Left renal cortex interstitium (tissue), 4 donors: ENCODE measurements at places on chromosomes 16 and 17. TPM values are rescaled to one million over a fixed set of nuclear protein-coding genes. Genes with fewer than 3 reads are reported as not detected.

The RPL19 gene
- polyA plus RNA-seq: 2,181 TPM

- DNase-seq: no peak
Observed at GRCh38 chr17:19486351-19487023, 47.2 kb upstream of the SLC47A1 start.

DNA sequence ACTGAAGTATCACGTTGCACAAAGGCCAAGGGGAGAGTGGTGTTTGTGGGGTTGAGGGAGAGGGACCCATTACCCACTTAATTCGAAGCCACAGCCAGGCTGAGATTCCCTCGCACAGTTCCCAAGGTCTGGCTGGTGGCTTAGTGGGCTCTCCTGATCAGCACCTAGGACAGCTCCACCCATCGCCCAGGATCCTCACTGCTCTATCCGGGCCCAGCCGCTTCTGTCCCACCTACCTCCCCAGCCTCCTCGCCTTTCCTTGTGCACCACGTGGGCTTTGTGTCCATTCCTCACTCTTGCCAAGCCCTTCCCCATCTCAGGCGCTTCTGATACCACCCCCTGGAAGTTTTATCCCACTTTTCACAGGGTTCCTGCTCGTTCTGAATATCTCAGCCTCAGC lies 163.5 kb downstream of the CCT6B start:
- peak; percentile 45 for DNase-seq

- no peak for DNase-seq
Observed at GRCh38 chr17:44529864-44530263, 26.7 kb upstream of the GPATCH8 start.

- DNase-seq: no peak
Observed at GRCh38 chr16:31438414-31438813, 4.2 kb downstream of the ZNF843 start.

DNA sequence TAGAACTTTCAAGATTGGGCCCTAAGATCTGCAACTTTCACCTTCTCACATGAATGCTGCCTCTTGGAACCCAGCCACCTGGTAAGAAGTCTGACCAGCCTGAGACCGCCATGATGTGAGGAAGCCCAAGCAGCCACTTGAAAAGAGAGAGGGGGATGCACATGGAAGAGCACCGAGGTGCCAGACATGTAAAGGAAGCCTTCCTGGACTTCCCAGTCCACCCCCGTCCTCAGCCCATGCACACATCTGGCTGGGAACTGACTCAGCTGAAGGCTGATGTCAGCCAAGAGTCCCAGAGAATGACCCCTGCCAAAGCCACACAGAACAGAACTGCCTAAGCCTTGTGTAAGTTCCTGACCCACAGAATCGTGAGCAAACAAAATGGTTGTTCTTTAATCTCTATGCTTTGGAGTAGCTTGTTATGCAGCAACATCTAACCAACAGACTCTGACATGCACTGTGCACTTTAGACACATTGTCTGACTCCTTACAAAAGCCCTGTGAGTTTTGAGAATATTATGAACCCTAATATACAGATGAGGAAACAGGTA lies 86.7 kb downstream of the RMI2 start:
- DNase-seq: no peak

GRCh38 chr16:27232061-27232900 lies 29.0 kb downstream of the KDM8 start:
- DNase-seq: no peak

The CES5A gene
- 0.09 TPM for polyA plus RNA-seq

DNA sequence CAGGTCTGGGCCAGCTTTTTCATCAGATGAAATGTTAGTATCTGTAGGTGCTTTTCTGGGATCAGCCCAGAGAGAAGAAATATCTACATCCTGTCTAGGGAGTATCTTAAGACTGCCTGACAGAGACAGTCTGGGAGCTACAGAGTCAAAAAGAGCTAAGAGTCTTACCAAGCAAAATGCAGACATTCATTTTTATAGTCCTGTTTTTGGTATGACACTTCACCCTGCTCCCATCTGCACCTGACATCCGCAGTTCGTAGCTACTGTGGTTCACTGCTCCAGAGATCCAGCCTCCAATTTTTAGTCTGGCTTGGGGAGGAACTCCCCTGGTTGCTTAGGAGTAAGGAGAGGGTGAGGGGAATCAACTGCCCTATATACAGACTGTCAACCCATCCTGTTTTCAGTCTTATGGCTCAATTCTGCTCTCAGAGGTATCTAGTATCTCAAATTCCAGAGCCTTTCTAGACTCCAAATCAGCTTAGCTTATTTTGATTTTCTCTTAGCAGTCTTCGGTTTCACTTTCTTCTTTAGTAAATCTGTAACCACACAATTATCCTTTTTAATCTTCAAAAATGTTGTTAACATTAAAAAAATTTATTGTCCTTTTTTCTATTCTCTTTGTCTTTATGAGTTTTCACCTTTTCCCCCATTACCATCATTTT lies 97.8 kb downstream of the TMEM100 start:
- DNase-seq: no peak

The SLC22A31 gene
- 1.2 TPM for polyA plus RNA-seq

DNA sequence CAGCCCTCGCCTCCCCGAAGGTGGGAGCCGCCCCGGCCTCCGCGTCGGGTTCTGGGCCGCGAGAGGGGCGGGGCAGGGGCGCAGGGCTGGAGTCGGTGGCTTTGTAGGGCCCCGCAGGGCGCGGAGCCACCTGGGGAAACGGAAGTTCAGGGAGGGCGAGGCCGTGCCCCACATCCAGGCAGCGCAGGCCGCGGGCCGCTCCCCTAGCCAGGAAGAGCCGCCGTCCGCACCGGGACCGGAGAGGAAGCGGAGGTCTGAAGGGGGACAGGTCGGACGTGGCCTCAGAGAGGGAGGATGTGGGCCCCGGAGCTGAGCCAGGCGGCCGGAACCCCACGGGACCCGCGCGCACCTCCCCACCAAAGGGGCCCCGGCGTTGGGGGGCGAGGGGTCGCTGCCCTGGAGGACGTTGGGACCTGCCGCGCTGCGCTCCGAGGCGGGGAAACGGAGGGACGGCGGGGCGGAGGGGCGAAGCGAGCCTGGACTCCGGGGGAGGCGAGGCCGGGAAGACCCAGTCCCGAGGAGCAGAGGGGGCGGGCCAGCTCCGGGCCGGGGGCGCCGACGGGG lies 482 bp upstream of the SLC16A3 start:
- DNase-seq: no peak

DNA sequence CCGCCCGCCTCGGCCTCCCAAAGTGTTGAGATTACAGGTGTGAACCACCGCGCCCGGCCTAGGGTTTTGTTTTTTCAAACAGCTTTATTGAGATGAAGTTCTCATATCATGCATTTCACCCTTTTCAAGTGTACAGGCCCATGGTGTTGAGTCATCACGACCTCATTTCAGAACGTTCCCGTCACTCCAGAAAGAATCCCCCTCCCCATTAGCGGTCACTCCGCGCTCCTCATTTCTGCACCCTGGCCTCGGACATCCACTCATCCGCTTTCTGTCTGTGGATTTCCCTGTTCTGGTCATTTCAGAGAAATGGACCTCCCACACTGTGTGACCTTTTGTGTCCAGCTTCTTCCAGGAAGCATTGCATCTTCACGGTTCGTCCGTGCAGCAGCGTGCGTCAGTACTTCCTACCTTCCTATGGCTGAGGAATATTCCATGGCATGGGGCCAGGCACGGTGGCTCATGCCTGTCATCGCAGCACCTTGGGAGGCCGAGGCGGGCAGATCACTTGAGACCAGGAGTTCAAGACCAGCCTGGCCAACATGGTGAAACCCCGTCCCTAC lies 135.2 kb upstream of the GSE1 start:
- no peak for DNase-seq

The MMD gene
- 23.4 TPM for polyA plus RNA-seq

- no peak for DNase-seq
Observed at GRCh38 chr16:51154271-51155171, 3.5 kb upstream of the SALL1 start.

The YBX2 gene
- polyA plus RNA-seq: 2.5 TPM

The HBA1 gene
- 784 TPM for polyA plus RNA-seq

The TBC1D3I gene
- polyA plus RNA-seq: 1.5 TPM

The PGAP6 gene
- polyA plus RNA-seq: 70.8 TPM

The MPHOSPH6 gene
- polyA plus RNA-seq: 44.3 TPM

GRCh38 chr16:64983963-64984362 lies 137.9 kb downstream of the CDH11 start:
- DNase-seq: no peak

- DNase-seq: peak; percentile 100
Observed at GRCh38 chr16:81006813-81007695, at the start of the genes CENPN and CMC2. Gene CENPN, plus strand, starts transcription at chr16:81007214. Its CDS starts 4,726 bp downstream, at chr16:81011940. Gene CMC2, minus strand, starts transcription at chr16:81006885. Its CDS starts 9,491 bp downstream, at chr16:80997394.

GRCh38 chr16:49947907-49948678 lies 76.9 kb upstream of the CNEP1R1 start:
- no peak for DNase-seq

- DNase-seq: no peak
Observed at GRCh38 chr17:37082311-37082860, 133.6 kb downstream of the AATF start.
